ENCODE measurements at places on chromosomes 5 and 9.

- peak; percentile 28 for DNase-seq
Observed at GRCh38 chr9:95857124-95857523, 18.4 kb upstream of the ERCC6L2 start.

GRCh38 chr9:126704157-126704891, 90.6 kb downstream of the LMX1B start:
- no peak for DNase-seq

- no peak for DNase-seq
Observed at GRCh38 chr5:138789771-138790242, 36.6 kb downstream of the CTNNA1 start.

GRCh38 chr5:135386886-135387628, 12.0 kb downstream of the MACROH2A1 start:
- DNase-seq = no peak

DNA sequence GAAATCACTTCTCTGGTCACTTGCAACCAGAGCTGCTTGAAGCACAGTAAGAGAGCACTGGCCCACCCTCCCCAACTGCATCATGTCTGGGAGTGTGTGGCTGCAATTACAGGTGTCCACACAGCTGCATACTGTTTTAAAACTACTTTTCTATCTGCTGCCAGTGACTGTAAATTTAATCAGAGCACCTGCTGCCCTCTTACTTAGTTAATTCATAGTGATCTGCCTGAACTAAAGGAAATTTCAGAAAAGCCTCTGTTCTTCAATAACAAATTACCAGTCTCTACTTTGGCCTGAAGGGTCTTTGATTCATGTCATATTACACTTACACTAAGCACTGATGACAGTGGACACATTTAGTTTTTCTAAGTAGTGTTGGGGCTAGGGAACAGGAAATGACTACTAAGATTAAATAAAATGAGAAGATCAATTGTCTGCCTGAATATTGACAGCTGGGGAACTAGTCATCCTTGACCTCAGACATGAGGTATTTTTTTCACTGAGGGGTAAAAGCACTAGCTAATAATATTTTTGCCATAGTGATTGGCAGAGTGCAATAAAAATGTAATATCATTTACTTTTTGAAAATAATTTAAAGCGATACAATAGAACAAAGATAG, 788.9 kb upstream of the GRAMD2B start:
- peak; percentile 91 for DNase-seq

- DNase-seq = no peak
Observed at GRCh38 chr5:58675341-58675740, 92.5 kb downstream of the RAB3C start.

DNA sequence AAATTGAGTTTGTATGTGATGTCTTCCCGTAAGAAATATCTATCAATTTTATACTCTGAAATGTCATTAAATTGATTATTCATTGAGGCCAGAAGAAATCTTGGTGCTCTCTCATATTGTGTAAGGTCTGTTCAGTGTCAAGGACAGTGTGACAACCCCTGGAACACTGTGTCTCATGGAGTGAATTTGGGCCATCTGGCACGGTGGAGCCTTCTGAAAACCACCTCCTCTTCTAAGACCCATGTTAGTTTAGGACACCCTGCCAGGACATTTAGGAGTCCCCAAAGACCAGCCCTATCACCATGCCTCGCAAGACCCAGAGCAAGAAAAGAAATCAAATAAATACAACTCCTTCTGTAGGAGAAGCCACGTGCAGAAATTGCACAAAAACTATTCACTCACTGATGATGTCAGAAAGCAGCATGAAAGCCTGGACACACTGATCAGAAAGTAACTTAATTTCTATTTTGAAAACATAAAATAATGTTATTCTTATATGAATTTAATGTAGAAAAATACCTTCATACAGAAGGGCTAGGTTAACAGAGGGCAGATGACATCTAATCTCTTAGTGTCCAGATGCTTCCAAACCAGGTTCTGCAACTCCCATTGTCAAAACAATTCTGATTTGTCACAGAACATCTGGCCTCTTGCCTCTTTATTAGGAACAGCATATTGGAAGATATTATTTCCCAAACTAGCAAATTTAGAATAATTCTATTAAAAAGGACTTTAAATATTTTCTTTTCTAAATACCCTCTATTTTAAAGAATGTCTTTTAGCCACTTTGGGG, 298.8 kb downstream of the NR2F1-AS1 start:
- no peak for DNase-seq

DNA sequence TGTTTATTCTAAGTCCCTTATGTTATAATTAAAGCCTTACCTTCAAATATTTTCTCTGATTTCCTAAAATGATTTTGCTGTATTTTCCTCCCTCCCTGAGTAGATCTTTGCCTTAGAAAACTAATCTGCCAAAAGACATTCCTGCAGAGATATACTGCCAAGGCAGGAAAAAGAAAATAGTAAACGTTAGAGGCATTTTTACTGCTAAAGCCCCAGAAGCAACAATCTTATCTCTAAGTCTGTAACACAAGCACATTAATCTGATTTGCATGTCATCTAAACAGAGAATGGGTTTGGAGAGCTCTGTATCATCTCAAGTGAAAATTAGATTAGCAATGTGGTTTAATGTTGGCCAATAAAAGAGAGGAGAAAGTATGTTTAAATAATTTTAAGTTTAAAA, 847.7 kb downstream of the MAT2B start:
- no peak for DNase-seq

DNA sequence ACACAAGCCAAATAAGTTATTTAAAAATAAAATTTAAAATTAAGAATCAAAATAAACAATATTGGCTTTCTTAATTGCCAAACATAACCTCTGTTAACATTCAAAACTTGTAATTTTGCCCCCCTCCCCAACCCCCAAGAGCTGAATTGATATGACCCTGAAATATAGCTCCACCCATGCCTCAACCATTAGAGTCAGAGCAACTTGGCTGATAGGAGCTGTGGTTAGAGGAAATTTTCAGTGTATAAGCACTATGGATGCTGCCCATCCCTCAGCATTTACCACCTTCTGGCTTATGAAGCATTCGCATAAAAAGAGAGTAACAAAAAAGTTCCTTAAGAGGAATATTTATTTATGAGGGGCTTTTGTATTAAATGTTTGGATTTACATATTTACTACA, 6.1 kb downstream of the POC5 start:
- DNase-seq = no peak

DNA sequence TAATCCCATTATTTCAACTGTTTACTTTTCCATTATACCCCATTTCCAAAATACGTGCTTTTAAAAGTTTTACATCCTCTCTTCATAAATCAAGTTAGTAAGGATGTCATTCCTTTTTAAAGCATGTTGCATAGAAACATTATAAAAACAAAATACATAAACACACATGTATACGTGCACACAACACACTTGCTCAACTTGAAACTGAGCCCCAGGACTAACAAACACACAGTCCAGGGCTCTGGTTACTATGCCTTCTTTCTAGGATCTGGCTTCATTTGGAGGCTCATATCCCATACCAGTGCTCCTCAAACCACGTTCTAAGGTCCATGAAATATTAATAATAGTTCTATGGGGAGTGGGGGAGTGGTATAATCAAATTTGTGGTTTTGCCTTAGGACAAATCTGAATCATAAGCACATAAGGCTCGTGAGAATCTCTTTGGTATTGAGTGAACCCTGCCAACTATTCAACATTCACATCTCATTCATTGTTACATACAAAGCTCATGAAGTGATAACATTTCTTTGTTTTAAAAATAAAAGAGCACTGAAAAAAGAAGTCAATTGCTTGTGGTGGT, 55.2 kb downstream of the NFIB start:
- DNase-seq = no peak

DNA sequence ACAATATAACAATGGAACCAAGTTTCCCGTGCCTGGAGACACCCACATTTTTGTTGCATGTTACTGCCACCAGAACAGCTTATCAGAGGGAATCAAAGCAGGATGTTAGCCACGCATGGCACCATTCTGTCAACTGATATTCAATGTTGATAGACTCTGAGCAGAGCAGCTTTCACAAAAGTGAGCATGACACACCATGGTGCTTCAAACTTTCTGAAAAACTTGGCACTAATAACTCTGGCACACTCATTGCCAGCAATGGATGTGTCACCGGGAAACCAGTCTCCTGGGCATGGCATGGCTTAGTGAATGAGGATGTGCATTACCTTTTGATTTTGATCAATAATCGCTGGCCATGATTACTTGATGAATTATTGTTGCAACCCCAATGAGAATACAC, 19.7 kb downstream of the NIPSNAP3B start:
- no peak for DNase-seq

- no peak for DNase-seq
Observed at GRCh38 chr5:118439831-118440230, 548.5 kb downstream of the DTWD2 start.

DNA sequence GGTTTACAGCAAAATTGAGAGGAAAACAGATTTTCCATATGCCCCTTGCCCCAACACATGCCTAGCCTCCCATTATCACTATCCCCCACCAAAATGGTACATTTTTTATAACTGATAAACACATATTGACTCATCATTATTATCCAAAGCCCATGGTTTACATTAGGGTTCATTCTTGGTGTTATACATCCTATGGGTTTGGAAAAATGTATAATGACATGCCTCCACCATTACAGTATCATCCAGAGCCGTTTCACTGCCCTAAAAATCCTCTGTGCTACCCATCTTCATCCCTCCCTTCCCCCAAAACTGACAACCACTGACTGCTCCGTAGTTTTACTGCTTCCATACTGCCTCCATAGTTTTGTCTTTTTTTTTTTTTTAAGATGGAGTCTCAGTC, 111.1 kb downstream of the ACTL7B start:
- no peak for DNase-seq

Data from NCI-H2081 (cell line).